ENCODE measurements at places on chromosomes 7 and 10.

GRCh38 chr7:2633538-2634266, 1.9 kb downstream of the TTYH3 start:
- DNase-seq: no peak

GRCh38 chr10:80669485-80669884, 131.8 kb downstream of the SH2D4B start:
- no peak for DNase-seq

GRCh38 chr10:58282615-58283014, 13.7 kb downstream of the CISD1 start:
- no peak for DNase-seq

DNA sequence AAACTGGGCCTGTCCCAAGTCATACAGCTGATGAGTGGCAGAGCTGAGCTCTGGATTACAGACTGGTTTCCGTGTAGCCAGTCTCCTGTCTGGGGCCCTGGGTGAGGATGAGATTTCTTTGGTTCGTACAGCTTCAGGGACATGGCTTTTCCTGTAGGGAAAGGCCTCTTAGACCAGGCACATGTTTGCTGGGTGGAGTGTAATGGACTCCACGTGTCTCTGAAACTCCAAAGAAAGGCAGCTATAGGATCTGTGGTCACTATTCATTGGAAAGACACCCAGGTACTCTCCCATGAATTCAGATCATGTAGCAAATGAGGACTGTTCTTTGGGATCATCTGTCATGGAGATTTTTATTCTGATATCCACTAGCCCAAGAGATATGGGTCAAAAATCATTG, 2.4 kb downstream of the HABP2 start:
- no peak for DNase-seq

- DNase-seq: no peak
These were observed 22.6 kb upstream of the PRTFDC1 start for GRCh38 chr10:24974976-24975375.

- DNase-seq: no peak
These were observed 10.4 kb upstream of the CLCN1 start for GRCh38 chr7:143305423-143306070.

DNA sequence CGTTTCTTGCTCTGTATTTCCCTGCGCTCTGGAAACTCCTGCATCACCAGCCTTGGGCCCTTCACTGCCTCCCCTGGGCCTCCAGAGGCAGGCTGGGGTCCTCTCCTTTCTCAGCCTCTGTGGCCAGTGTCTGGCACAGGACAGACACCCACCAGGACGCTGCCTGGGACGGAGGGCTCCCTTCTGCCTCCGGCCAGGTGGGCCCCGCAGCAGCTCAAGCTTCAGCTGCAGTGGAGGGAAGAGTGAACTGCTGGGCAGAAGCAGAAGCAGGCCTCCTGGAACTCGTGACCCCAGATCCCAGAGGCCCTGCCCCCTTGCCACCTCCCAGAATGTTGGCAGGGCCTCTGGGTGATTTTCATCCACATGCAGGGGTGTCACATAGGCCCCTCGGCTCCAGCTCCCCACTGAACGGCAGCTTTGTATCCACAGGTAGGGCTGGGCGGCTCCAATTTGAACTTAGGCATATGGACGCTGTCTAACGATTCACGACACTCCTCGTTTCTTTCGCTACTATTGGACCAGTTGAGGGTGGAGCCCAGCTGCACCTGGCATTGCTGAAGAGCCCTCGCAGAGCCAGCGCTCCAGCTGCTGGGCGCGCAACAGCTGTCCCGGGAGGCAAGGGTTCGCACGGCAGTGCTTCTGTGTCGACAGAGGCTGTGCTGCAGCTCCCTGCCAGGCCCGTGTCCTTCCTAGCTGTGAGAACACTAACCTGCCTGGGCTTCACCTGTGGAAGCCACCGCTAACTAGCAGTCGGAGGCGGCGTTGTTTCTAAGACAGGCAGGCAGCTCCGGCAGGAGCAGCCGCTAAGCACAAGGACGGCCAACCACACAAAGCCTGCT, 18.4 kb upstream of the GPR146 start:
- no peak for DNase-seq

- DNase-seq: no peak
These were observed 43.4 kb downstream of the SH3PXD2A start for GRCh38 chr10:103812004-103812403.

DNA sequence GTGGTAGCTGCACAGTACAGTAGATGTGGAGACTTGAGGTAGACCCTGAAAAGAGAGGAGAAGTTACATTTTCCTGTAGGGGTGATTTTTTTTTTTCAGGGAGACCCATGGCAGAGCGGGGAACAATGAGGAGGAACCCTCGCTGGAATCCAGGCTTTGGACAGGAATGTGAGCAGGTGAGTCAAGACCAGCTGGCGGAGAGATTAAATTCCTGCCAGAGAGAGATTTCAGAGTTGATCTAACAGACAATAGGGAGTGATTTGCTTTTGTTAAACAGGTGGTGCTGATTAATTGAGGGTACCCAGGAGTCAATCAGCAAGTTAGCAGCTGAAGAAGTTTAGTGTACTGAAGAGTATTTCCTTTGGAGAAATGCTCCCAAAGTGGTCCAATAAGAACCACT, 41.6 kb upstream of the MINDY3 start:
- DNase-seq: no peak

- DNase-seq: no peak
These were observed 320.6 kb downstream of the FRMD4A start for GRCh38 chr10:14010101-14010558.

DNA sequence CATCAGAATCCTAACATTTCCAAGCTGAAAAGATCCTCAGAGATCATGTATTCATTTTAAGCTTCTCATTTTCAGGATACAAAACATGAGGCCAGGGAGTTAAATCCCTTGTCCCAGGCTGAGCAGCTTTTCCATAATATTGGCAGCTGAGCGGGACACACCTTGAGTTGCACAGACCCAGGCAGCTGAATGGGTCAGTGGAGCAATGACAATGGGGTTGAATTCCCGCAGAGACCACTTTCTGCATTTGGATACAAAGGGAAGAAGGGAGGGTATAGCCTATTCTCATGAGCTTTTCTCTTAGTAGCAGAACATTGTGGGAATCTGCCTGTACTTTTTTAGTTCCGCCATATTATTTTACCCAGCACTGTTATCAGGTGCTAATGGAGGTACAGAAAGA, 49.5 kb downstream of the PRR15 start:
- no peak for DNase-seq

DNA sequence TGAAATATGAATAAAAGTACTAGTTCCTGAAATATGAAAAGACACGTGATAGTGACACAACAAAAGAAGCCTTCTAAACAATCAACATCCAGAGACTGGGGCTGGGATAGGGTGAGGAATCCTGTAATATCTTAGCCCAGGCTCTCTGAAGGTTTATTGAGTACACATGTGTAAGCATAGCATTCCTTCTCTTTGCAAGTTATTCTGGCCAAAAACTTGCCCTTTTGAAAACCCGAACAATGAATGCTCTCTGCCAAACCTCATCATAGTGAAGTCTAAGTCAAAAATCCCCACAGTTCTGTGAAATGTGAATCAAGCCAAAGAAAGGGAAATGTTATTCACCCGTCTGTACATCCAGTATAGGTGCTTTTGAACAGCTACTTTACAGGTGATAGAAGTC, 11.6 kb downstream of the SEMA3D start:
- no peak for DNase-seq

DNA sequence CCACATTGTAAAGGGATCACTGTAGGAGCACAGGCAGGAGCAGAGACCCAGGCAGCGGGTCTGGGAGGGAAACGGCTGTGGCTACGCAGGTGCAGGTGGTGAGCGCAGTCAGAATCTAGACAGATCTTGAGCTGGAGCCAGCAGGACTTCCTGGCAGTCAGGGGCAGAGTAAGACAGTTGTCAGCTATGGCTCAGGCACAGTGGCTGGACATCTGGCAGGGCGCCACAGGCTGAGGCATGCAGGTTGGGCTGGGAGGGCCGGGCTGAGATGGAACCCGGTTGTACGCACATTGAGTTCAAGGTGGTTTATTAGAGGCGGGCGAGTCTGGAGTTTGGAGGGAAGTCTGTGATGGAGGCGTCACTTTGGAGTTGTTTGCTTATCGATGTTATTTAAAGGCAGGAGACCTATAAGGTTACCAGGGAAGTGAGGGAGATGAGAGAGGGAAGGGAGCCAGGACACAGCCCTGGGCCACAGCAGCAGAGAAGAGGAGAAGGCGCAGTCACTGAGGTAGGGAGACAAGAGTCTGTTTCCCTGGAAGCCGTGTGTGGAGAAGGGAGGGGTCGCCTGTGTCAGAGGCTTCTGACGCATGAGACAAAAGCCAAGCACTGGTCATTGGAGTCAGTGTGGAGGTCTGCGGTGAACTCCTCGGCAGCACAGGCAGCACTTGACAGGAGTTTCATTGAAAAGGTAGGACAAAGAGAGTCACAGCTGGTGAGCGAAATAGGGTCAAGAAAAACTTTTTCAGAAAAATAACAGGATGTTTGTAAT, 73.8 kb downstream of the LANCL2 start:
- DNase-seq: no peak
